Amniotic stem cell (primary cell): ENCODE measurements at places on chromosomes 4 and X.

- DNase-seq = no peak
Observed at GRCh38 chrX:132673331-132673730, 184.5 kb upstream of the MBNL3 start.

DNA sequence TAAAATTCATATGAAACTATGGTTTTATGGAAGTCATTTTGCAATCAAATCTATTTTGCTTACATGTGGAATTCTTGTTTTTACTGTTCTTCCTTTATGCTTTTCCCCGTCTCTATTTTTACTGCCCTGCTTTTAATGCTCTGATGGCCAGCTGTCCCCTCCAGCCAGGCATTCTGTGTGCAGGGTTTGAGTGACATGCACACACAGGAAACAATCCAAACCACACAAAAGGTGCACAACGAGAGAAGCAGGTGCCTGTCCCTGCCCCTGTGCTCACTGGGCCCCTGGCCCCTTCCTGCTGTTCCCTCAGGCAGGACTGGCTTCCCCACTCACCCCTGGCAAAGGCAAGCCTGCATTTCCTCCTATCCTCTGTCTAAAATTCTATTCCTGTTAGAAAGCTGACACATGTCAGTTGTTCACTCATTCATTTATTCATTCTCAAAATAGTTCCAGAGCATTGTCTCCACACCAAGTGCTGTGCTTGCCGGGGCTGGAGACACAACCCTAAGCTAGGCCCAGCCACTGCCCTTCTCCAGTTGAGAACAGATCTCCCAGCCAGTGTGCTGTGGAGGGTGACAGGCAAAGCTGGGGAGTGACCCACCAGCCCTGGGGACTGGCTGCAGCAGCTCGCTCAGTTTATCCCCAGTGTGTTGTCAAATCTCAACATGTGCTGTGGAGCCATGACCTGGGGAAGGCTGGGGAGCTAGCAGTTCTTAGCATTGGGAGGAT lies 346.3 kb downstream of the FBXW7 start:
- DNase-seq = no peak

- peak; percentile 0 for DNase-seq
Observed at GRCh38 chrX:24242649-24243175, 71.2 kb downstream of the SUPT20HL2 start.

DNA sequence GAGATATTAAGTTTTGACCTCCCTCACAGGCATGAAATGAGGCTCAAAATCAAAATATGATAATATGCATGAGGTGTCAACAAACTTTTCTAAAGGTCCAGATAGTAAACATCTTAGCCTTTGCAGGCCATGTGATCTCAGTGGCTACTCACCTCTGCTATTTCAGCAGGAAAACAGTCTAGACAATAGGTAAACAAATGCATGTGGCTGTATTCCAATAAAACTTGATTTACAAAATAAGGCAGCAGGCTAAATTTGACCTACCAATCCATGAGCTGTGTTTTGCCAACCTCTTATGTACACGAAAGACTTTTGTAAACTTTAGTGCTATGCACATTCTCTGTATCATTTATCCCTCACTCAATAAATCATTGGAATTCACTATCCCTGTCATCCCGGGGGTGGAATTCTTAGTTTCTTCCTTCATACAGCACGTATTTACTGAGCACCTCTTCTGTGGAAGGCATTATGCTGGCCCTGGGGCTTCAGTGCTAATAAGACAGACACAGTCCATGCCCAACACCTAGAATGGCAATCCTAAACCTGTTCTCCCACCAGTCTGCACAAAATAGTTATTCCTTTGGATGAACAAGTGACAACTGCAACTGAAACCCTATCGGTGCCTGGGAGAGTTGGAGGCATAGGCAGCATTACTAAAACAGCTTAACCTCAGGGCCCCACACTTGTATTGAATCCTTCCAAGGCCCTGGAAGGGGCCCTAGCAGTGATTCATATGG lies 19.9 kb downstream of the MAGEB17 start:
- no peak for DNase-seq

GRCh38 chrX:153387345-153387744 lies 13.8 kb downstream of the PNMA6E start:
- DNase-seq = no peak

- no peak for DNase-seq
Observed at GRCh38 chr4:138576684-138577083, 334.5 kb upstream of the SLC7A11 start.

- DNase-seq = no peak
Observed at GRCh38 chrX:2828959-2829411, 255 bp downstream of the GYG2 start.

GRCh38 chrX:12885508-12885907 lies 18.6 kb downstream of the TLR7 start:
- DNase-seq = no peak

GRCh38 chr4:71222661-71223060 lies 116.2 kb upstream of the SLC4A4 start:
- no peak for DNase-seq

DNA sequence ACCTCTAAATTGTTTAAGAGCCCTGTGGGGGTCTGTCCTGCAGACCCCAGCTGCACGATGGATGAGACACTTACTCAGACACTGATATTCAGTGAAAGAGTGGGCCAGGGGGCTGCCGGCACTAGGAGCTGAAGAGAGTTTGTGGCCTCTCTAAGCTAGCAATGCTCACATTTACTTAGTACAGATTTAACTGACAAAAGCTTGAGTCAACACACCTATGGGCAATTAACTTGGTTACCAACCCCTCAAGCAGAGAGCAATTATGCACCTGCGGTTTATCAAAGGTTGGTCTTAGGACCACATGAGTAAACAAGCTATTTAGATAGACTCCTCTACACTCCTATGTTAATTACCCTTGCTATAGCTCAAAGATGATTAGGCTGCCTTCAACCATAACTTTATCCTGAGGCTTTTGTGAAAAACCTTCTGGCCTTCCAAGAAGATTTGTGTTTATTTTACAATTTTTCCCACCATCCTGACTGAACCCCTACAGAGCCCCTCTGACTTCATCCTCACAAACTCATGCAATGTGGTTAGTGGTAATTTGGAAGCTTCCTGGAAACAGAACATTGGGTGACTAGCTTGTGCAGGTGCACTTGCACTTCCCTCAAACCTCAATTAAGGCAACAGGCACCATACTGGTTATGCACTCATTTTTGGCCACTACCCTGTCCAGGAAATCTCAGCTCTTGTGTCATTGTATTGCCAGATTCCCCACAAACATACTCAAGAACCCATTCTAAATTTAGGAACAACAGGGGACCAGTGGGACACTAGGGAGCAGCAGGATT lies 234.4 kb upstream of the ITM2A start:
- DNase-seq = no peak

DNA sequence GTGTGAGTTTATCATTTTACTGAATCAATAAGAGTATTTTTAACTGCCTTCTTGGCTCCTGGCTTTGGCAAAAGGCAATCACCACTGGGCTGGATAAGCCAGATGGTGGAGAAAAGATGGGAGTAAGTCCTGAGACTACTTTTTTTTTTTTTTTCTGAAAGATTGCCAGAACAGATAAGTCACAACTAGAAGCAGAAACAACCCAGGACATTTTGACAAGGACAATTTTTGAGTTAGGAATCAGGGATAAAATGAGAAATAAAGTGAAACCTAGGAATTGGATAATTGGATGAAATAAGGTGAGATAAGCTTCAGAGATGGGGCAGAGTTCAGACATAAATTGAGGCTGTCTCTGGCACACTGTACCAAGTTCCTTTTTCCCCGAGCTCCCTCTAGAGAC lies 471.0 kb downstream of the KLHL13 start:
- DNase-seq = no peak

DNA sequence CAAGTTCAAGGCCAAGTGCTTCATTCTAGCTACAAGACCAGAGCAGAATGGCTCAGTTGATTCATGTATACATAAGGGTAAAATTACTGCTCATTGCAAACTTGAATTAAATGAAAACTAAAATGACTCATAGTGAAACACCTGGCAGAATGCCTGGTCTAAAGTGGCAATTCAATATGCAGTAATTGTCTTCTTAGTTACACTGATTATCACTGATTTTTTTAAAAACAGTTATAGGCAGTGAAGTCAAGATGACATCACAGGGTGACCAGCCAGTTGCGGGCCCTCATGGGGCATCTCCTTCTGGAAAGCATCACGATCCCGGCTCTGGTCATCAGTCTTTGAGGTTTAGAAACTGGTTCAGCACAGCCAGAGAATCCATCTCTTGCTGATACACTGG lies 154.2 kb downstream of the RAB28 start:
- no peak for DNase-seq

GRCh38 chrX:20639115-20639514 lies 372.4 kb upstream of the RPS6KA3 start:
- no peak for DNase-seq

DNA sequence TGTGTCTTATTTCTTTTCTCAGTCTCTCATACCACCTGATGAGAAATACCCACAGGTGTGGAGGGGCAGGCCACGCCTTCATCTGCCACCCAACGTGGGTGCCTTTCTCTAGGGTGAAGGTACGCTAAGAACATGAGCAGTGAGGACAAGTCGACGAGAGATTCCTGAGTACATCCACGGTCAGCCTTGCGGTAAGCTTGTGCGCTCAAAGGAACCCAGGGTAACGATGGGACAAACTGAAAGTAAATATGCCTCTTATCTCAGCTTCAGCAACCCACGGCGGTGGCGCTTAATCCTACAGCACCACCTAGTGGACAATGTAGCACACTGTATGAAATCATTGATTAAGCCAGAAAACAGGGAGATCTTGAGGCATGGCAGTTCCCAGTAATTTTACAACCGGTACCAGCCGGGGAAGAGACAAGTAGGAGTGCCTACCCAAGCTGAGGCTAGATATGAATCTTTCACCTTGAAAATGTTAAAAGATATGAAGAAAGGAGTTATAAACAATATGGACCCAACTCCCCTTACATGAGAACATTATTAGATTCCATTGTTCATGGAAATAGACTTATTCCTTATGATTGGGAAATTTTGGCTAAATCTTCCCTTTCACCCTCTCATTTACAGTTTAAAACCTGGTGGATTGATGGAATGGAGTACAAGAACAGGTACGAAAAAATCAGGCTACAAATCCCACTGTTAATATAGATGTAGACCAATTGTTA lies 63.0 kb downstream of the ZNF732 start:
- no peak for DNase-seq

GRCh38 chrX:40142417-40142816 lies 44.7 kb upstream of the BCOR start:
- no peak for DNase-seq

DNA sequence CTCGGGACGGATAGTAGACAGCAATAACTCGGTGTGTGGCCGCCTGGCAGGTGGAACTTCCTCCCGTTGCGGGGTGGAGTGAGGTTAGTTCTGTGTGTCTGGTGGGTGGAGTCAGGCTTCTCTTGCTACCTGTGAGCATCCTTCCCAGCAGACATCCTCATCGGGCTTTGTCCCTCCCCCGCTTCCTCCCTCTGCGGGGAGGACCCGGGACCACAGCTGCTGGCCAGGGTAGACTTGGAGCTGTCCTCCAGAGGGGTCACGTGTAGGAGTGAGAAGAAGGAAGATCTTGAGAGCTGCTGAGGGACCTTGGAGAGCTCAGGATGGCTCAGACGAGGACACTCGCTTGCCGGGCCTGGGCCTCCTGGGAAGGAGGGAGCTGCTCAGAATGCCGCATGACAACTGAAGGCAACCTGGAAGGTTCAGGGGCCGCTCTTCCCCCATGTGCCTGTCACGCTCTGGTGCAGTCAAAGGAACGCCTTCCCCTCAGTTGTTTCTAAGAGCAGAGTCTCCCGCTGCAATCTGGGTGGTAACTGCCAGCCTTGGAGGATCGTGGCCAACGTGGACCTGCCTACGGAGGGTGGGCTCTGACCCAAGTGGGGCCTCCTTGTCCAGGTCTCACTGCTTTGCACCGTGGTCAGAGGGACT lies 5.7 kb upstream of the MSANTD1 start:
- DNase-seq = no peak

- no peak for DNase-seq
Observed at GRCh38 chr4:182880387-182881356, 36.5 kb downstream of the DCTD start.

GRCh38 chr4:24856586-24856985 lies 56.3 kb downstream of the CCDC149 start:
- DNase-seq = peak; percentile 60

GRCh38 chrX:71922686-71923085 lies 12.0 kb downstream of the NHSL2 start:
- no peak for DNase-seq

GRCh38 chrX:9420275-9421265 lies 44.3 kb upstream of the TBL1X start:
- DNase-seq = no peak

GRCh38 chr4:19711871-19712270 lies 539.8 kb upstream of the SLIT2 start:
- peak; percentile 21 for DNase-seq

- DNase-seq = no peak
Observed at GRCh38 chr4:123783151-123783790, 386.7 kb downstream of the SPRY1 start.

DNA sequence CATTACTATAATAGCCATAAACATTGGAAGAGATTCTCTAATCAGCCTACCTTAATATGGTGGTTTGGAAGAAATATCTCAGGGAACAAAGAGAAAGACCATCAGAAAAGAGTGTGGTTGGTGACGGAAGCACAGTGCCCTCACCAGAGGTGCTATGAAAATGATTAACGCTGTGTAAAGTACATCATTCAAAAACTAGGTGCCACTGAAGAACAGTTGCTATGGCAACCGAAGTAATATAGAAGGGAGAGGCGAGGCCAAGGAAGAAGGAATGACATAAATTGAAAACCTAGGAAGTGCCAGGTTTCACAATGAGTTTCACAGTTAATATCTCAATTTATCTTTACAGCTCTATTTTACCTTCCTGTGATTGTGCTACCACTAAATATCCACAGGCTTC lies 57.0 kb upstream of the ARSJ start:
- no peak for DNase-seq

- no peak for DNase-seq
Observed at GRCh38 chr4:186018261-186018660, 50.7 kb upstream of the TLR3 start.

DNA sequence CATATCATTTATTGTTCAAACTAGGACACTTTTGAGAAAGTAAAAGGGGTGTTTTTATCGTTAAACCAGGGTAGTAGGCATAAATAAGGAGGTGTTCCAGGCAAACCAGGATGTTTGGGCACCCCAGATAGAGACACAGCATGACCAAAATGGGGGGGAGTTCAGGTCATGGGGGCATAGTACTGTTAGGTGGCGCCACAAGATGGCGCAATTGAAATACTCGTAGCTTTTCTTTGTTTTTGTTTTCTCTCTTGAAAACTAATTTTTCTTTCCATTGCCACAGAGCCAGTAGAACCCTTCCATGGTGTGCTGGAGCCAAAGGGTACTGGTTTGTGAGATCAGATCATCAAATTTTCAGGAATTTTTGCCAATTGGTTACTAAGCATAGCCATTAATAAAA lies 283.4 kb downstream of the BCOR start:
- DNase-seq = no peak

GRCh38 chr4:94965852-94966251 lies 208.1 kb downstream of the BMPR1B start:
- DNase-seq = no peak

GRCh38 chrX:10467793-10468192 lies 152.6 kb downstream of the MID1 start:
- peak; percentile 7 for DNase-seq
